ENCODE measurements at places on chromosomes 1 and 21.

GRCh38 chr1:154624746-154625643, 17.0 kb upstream of the ADAR start:
- DNase-seq = no peak

GRCh38 chr1:77018311-77018710, 151.0 kb downstream of the ST6GALNAC5 start:
- DNase-seq = no peak

DNA sequence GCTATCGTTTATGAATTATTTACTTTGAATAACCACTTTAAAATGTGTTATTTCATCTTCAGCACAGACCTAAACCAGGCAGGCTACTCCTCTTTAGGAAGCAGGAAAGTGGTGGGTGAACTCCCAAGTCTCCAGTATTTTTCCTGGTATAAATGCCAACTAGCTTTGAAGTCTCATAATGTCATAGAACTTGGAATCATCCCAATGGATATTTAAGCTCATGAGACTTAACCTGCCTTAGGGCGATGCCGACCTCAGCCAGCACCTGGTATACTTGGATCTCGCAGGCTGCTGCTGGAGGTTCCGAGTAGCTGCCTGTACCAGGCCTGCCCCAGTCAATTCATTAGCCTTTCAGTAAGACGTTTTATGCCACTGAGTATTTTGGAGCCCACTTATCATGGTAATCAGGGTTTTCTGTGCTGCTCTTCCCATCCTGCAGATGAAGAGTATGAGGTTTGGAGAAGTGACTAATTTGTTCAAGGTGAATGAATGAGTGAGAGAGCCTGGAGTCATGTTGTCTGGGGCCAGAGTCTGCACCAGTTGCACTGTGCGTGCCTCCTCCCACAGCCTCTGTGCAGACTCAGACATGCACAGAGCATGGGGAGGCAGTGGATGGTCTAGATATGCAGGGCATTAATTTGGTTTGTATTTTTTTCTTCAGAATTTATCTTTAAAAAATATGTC, 34.9 kb downstream of the VANGL1 start:
- no peak for DNase-seq

DNA sequence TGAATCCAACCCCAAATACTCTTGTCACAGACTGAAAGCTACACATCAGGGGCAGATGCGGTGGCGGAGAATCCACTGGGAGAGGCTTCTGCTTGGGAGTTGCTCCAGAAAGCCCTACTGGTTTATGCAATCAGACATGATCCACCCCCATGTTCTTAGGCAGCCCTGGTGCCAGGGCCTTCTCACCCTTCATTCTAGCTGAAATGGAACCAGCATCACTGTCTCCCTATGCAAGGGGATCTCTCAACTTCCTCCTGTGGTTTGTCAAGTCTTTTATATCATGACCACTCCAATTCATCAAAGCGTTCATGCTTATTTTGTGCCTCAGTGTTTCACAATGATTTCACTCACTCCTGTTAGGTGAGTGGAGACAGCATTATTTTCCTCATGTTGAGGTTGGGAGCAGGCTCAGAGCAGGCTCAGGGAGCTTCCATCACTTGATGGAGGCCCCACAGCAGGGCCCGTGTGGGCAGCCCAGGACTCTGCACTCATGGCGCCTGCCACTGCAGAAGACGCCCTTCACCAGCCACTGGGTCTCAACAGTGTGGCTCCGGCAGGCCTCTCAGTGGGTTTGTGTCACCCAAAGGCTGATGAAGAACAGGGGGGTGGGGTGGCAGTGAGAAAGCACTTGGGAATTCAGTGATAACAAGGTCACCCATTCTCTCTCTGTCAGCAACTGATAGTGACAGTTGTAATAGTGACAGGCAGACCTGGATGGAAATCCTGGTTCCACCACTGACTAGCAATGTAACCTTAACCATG, 67.1 kb downstream of the CD58 start:
- DNase-seq = no peak

- DNase-seq = no peak
Observed at GRCh38 chr1:53826367-53826766, 11.7 kb downstream of the NDC1 start.

GRCh38 chr1:154582885-154583284, 15.3 kb downstream of the CHRNB2 start:
- no peak for DNase-seq

GRCh38 chr1:200727257-200727656, 11.4 kb upstream of the CAMSAP2 start:
- DNase-seq = no peak

Data from NCI-H1694 (cell line).